NT2/D1 (cell line): ENCODE measurements at places on chromosomes 12 and 14.

GRCh38 chr14:32682214-32682613 is 256.5 kb upstream of the NPAS3 start:
- no peak for DNase-seq

DNA sequence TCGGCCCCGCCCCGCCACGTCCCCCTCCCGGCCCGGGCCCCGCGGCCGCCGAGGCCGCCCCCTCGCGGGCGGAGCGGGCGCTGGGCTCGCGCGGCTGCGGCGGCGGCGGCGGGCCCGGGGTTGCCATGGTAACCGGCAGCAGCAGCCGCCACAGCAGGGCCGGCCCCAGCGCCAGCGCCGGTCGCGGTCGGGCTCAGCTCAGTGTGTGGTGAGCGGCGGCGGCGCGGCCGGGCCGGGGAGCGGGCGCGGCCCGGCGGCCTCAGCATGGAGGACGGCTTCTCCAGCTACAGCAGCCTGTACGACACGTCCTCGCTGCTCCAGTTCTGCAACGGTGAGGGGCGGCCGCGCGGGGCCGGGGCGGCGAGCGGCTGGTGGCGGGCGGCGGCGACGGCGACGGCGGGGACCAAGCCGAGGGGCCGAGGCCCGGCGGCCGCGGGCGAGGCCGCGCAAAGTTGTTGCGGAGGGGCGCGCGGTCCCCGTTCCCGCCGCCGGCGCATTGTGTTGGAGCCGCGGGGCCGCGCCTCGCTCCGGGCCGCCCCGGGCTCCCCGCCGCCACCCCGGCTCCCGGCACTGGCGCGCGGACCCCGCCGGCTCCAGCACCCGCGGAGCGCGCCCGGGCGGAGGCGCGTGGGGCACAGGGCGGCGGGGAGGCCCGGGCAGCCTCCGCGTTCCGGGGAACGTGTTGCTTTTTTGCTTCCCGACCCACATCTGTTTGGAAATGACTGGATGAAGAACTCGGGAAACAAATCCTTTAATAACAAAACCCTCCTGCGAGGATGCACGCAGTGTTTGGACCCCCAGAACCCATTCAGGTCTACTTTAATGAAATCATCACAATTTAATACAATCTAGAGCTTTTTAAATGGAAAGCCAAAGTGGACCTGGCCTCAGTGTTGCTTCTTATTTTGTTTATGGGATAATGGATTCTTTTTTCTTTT is at the start of gene EML1:
TSS of gene EML1 (plus strand) at position 201 of the 938 bp plus-strand sequence. CDS start at position 265, 64 bp downstream.
- peak; percentile 51 for DNase-seq

- no peak for DNase-seq
These were observed 54.8 kb upstream of the TTC7B start for GRCh38 chr14:90870950-90871604.

DNA sequence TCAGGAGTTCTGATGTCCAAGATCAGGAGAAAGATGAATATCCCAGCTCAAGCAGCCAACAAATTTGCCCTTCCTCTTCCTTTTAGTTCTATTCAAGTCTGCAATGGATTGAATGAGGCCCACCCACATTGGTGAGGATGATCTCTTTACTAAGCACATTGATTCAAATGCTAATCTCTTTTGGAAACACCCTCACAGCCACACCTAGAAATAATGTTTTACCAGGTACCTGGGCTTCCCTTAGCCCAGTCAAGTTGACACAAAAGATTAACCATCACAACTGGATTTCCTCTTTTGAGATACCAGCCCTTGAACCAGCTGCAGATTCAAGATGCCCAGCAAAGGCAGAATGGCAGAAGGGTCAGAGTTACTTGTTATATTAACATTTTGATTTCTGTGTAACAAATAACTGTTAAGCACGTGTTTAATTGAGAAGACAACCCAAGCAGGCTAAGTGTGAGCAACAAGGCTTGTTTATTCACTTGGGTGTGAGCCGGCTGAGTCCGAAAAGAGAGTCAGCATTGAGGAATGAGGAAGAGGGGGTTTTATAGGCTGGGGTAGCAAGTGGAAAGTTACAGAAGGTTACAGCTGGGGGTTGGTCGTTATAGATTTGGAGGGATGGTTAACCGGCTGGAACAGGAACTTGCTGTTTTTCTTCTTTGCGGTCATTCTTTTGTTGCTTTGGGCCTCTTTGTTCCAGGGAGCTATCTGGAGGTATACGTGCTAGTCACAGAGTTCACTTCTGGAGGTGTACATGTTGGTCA is 180.3 kb downstream of the EMP1 start:
- no peak for DNase-seq

GRCh38 chr12:87848248-87848868 is 180.8 kb downstream of the C12orf50 start:
- peak; percentile 46 for DNase-seq

DNA sequence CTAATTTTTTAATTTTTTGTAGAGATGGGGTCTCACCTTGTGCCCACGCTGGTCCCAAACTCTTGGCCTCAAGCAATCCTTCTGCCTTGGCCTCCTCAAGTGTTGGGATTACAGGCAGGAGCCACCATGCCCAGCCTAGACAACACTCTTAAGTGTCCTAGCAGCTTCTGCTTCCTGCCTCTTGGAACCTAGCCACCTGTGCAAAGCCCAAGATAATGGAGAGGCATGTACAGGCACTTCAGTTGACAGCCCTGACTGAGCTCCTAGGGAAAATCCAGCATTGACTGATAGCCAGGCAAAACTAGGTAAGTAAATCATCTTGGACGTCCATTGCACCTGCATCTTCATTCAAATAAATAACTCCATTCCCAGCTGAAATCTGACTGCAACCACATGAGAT is 15.5 kb downstream of the COX14 start:
- no peak for DNase-seq

- peak; percentile 85 for DNase-seq
These were observed 6.9 kb upstream of the DNM1L start for GRCh38 chr12:32671930-32672780.

DNA sequence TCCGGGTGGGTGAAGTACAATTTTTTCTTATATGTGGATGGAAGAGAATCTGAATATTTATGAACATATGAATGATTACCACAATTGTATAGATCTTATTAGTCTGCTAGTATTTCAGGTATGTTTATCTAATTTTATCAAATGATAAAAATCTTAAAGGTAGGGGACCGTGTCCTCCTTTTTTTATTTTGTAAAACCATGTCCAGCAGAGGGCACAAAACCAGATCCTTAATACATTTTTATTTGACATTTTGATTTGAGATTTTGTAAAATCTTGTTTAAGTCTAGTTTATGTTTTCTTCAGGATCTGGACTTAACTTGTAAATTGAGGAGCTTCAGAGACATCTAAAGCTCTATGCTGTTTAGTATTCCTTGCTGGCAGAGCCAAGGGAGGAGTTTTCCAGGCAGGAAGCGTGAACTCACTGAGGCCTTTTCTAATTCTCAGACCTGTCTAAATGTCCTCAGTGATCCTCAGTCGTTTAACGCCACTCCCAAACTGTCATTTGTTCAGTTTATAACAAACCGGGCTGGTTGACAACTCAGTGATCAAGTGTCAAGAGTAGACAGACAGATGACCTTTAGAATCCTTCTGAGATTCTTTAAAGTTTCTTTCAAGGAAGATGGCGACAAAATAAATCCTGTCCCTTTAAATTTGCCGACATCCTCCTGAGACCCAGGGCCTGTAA is 263.9 kb downstream of the KTN1 start:
- DNase-seq: no peak

DNA sequence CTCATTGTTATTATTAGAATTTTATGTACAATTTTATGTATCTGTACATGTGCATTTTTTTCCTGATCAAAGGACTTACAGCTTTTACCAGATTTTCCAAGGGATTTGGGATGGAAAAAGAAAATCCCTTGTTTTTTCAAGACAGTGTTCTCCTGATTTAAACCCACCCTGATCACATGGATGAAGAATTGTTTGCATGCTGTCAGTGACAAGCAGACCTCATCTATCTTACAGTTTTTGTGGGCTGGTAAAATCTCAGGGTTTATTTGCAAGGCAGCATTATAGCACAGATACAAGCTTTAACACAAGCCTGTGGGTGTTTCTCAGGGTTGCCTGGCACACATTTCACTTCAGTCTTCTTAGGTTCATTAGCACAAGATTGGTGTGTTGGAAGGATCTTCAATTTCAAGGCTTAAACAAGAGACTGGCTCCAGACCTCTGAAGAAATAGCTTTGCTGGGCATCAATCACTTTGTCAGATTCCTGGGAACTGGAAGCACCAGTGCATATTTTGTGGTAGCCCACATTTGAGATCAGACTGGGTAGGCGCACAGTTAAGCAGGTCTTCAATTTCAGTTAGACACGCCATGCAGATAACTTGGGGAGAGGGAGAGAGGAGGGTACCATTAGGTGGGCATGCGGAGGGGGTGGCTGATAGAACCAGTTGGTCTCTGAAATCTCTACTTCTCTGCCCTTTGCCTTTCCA is 118.0 kb downstream of the TBX5 start:
- no peak for DNase-seq

DNA sequence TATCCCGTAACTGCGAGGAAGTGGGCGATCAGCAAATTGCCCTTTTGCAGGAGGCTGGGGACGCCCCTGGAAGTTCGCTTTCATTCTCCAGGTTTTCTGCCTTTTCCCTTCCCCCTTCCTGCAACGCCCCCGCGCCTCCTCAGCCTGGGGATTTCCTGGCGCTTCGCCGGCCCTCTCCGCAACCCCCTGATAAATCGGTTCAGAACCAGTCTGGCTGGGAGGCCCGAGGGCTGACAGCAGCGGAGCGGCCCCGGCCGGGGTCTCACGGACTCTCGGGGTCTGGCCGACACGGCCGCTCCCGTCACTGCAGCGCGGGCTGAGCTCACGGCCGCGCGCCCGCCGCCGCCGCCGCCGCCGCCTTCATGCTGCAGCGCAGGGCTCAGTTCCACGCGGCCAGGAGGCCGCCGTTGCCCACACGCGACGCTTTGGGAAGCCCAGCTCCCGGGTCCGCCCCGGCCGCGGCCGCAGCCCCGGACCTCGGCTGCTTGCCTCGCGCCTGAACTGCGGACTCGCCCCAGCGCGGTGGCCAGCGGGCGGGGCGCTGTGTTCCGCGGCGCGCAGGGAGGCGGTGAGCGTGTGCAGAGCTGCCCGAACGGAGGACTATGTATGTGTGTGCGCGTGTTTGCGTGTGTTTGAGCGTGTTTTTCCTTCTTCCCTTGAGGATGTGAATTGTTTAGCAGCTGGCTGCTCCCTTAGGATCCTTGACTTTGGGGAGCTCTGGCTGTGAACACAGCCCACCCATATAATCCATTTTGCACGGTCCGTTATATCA is at the start of gene LRFN5:
TSS of gene LRFN5 (plus strand) at position 345 of the 772 bp plus-strand sequence.
- DNase-seq: no peak

DNA sequence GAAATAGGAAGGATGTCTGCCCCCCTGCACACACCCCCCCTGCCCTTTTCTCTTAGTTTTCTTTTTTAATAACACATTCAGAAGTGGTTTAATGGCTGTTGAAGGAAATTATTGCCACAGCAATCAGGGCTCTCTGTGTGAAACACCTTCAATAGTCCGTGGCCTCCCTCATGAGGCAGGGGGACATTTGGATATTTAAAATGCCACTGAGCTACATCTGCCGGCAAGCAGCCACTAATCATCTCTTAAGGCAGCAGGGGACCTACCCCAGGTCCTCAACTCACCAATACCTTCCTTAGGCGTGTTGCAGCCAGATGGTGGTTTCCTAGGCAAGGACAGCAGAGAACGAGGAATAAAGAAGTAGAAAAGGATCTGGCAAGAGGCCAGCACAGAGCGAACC is 283.2 kb downstream of the TTC8 start:
- no peak for DNase-seq

DNA sequence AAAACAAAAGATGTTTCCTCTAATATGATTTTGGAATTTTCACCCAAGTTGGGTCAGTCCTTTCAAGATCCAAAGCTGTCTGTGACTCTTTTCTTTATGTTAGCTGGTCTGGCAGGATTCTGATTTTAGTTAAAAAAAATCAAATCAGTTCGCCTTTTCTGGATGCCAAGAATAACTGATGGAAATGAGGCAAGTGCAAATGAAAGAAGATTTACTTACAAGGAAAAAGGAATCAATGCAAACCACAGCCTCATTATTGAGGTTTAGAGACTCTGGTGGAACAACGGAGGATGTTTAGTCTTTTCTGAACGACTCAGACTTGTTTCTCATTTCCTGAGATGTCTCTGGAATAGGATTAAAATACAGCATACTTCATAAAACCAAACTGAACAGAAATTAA is 117.0 kb upstream of the DYRK2 start:
- no peak for DNase-seq

DNA sequence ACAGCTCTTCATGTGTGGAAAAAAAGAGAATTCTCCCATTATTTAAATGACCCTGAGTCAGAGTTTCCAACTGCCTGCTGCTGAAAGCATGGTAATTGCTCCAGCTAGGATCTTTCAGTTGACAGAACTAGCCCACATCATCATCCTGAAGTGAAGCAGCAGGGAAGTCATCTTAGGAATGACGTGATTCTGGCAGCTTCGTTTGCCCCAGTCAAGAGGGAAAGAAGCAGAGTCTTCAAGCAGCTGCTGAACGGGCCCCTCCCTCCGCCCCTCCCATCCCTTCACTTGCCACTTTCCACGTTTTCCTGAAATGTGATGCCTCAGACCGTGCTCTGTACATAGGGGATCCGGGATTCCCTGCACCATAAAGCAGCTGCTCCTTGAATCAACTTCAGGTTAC is 455.0 kb upstream of the TMEM132C start:
- DNase-seq: peak; percentile 23

DNA sequence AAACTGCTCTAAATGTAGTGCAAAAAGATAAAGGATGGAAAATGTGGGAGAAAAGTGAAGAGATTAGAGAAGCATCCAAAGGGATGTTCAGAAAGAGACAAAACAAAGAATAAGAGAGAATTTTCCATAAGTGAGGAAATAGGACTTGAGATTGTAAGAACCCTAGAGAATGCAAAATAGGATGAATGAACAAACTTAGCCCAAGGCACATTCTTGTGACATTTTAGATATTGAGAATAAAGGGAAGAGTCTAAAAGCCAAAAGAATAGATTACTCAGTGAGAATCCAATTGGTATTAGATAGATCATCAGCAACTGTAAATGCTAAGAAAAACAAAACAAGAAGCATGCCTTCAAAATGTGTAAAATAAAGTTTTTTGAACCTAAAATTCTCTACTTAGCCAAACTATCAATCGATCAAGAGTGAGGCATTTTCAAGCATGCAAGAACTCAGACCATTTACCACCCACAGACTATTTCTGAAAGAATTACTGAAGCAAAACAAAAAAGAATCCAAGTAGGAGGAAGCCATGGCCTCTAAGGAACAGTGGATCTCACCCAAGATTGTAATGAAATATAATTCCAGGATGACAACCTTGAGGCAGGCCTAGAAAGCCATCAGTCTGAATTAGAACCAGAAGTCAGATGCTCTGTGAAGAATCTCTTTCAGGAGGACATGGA is 33.5 kb downstream of the DYRK2 start:
- DNase-seq: no peak
